ENCODE measurements at places on chromosomes 3 and 15.

- no peak for DNase-seq
Measured at GRCh38 chr15:99508311-99508645, 57.5 kb upstream of the MEF2A start.

- DNase-seq: no peak
Measured at GRCh38 chr15:52290800-52291199, 4.8 kb downstream of the MYO5C start.

DNA sequence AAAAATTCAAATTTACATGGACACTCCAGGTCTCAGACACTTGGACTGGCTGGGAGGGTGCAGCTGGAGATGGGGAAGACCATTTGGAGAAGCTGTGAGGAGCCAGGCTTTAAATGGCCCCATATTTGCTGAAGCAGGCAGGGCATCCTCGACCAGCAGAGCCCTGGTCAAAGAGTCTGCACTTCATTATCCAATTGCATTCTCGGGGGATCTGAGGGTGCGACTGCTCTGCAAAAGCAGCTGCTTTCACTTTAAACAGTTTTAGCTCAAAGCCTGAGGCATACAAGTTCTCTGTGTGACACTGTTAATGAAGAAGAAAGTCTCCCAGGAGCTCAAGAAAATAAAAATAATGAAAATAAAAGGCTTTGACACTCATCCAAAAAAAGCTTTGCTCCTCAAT, 98.0 kb upstream of the SLC25A36 start:
- no peak for DNase-seq

DNA sequence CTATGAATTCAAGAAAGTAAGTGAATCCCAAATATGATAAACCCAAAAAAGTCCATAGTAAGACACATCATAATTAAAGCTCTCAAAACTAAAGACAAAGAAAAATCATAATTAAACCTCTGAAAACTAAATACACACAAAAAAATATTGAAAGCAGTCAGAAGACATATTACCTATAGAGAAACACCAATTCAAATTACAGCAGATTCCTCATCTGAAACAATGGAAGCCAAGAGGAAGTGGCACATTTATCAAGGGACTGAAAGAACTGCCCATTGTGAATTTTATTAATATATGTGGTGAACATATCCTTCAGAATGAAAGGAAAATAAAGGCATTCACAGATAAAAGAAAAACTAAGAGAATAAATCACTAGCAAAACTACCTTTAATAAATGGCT, 128.2 kb downstream of the SCAPER start:
- DNase-seq: no peak

- DNase-seq: no peak
Measured at GRCh38 chr3:120816728-120817127, 74.2 kb downstream of the GTF2E1 start.
